Activated T-cell treated with anti-CD3 and anti-CD28 coated beads, Interleukin-2, amount 50 U/mL, for 72 hours (primary cell): ENCODE measurements at places on chromosomes 11 and 22. TPM values are rescaled to one million over a fixed set of nuclear protein-coding genes. Genes with fewer than 3 reads are reported as not detected.

TYR gene
- total RNA-seq = not detected

CTSW gene
- total RNA-seq = 16.8 TPM

- no peaks in the 10 kb centered on the region for H3K27me3 ChIP-seq
- H3K4me3 ChIP-seq = no peak overlapping the region
- no peaks in the 10 kb centered on the region for H3K36me3 ChIP-seq
- H3K4me1 ChIP-seq = no peaks in the 10 kb centered on the region
Measured at GRCh38 chr11:2551131-2551530, 106.3 kb downstream of the KCNQ1 start.

DNA sequence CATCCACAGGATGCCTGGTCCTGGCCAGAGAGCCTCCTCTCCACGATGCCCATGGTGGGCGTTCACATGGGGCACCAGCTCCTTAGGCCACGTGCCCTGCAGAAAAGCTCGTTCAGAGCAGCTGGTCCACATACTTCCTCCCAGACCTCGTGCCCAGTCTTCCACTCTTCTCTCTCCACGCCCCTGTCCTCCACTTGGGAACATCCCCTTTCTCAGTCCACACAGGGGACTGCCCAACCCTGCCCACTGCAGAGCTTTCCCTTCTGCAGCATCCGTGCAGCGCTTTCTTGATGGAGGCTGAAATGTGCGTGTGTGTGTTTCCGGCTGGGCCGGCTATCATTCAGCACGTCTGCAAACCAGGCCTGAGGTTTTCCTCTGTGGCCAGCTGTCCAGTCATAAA lies 11.3 kb downstream of the TPCN2 start:
- no peaks in the 10 kb centered on the region for H3K36me3 ChIP-seq
- peaks cover 6% of the 10 kb centered on the region for H3K4me1 ChIP-seq
- H3K27ac ChIP-seq = no peak overlapping the region
- DNase-seq = no peak

DNA sequence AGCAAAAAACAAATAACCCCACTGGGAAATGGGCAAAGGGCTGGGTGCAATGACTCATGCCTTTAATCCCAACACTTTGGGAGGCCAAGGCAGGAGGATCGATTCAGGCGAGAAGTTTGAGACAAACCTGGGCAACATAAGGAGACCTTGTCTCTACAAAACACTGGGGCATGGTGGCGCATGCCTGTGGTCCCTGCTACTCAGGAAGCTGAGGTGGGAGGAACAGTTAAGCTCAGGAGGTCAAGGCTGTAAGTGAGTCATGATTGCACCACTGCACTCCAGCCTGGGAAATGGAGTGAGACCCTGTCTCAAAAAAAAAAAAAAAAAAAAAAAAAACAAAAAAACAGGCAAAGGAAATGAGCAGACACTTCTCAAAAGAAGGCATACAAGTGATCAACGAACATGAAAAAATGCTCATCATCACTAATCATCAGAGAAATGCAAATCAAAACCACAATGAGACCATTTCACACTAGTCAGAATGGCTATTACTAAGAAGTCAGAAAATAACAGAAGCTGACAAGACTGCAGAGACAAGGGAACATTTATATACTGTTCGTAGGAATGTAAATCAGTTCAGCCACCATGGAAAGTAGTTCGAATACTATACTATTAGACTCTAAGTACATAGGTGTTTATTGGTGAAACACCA lies 48.2 kb upstream of the SMCO4 start:
- no peak overlapping the region for H3K27ac ChIP-seq
- no peak overlapping the region for H3K4me3 ChIP-seq
- H3K36me3 ChIP-seq = no peaks in the 10 kb centered on the region
- peaks cover 19% of the 10 kb centered on the region for H3K27me3 ChIP-seq

- H3K36me3 ChIP-seq = no peaks in the 10 kb centered on the region
- H3K4me1 ChIP-seq = peaks cover 6% of the 10 kb centered on the region
- H3K27ac ChIP-seq = no peak overlapping the region
- no peak overlapping the region for H3K4me3 ChIP-seq
- DNase-seq = no peak
Measured at GRCh38 chr11:1150116-1150515, 7.6 kb upstream of the MUC5AC start.

DNA sequence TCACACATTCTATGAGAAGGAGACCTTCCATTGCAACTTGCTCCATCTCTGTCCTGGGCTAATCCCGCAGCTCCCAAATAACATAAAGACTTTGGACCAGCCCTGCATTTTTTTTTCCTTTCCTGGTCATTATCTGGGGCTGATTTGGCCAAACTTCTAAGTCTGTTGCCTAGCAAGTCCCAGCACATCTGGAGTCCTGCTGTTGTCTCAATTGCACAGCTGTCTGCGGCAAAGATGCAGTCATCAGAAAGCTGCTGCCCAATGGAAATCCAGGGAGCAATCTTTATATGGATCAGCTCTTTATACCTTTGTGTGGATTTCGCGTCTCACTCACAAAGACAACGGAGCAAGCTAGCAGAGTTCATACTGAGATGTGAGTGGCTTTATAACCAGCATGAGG lies 105.9 kb downstream of the NXPE2 start:
- H3K36me3 ChIP-seq = no peaks in the 10 kb centered on the region
- H3K27me3 ChIP-seq = peaks cover 15% of the 10 kb centered on the region
- no peak overlapping the region for H3K4me3 ChIP-seq
- H3K27ac ChIP-seq = no peak overlapping the region
- no peak for DNase-seq

DNA sequence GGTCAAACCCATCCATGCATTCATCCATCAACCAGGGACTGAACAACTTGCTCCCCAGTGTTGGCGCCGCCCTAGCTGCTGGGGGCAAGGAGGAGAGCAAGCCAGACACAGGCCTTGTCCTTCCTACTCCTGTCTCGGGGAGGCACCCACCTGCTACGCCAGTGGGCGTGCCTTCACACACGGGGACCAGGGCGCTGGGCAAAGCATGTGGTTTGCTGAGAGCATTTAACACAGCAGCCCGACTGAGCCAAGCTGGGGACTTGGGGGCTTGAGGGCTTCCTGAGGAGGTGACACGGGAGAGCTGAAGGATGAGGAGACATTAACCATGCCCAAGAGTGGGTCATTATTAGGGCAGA lies 30.6 kb downstream of the CACNA1I start:
- H3K4me1 ChIP-seq = peaks cover 27% of the 10 kb centered on the region
- H3K27me3 ChIP-seq = peaks cover 11% of the 10 kb centered on the region
- no peak for DNase-seq
- H3K36me3 ChIP-seq = peaks cover 3% of the 10 kb centered on the region
- no peak overlapping the region for H3K4me3 ChIP-seq

DNA sequence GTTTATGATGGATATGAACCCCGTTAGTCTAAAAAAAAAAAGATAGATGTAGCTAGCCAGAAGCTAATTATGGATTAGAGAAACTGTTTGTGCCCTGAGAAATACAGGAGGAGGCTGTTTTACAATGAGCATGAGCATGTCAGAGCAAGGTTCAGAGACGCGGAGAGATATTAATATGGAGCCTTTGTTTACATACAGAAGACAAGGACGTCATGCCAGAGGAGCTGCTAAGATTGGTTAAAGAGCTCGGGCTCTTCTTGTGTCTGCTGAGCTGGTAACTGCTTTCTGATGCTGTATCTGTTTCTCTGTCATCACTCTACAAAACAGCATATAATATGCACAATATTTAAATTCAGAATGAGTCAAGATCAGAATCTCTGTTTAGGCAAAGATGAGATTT lies 24.9 kb upstream of the CCDC89 start:
- H3K27ac ChIP-seq = peak overlapping the region; percentile 6
- no peaks in the 10 kb centered on the region for H3K27me3 ChIP-seq
- no peak for DNase-seq
- H3K4me1 ChIP-seq = peaks cover 7% of the 10 kb centered on the region
- H3K36me3 ChIP-seq = peaks cover 1% of the 10 kb centered on the region
- H3K4me3 ChIP-seq = no peak overlapping the region

GRCh38 chr11:13114566-13115379 lies 105.7 kb downstream of the RASSF10 start:
- peaks cover 35% of the 10 kb centered on the region for H3K27me3 ChIP-seq
- H3K36me3 ChIP-seq = no peaks in the 10 kb centered on the region
- no peak overlapping the region for H3K27ac ChIP-seq
- no peak for DNase-seq
- H3K4me1 ChIP-seq = no peaks in the 10 kb centered on the region

- no peaks in the 10 kb centered on the region for H3K4me1 ChIP-seq
- H3K27me3 ChIP-seq = peaks cover 5% of the 10 kb centered on the region
- DNase-seq = no peak
Measured at GRCh38 chr11:2247496-2247895, 22.9 kb downstream of the ASCL2 start.

- no peak overlapping the region for H3K4me3 ChIP-seq
- H3K27ac ChIP-seq = no peak overlapping the region
- H3K4me1 ChIP-seq = no peaks in the 10 kb centered on the region
- H3K27me3 ChIP-seq = no peaks in the 10 kb centered on the region
- DNase-seq = no peak
- H3K36me3 ChIP-seq = peaks cover 5% of the 10 kb centered on the region
Measured at GRCh38 chr22:19798003-19798665, 37.6 kb downstream of the TBX1 start.
